Stimulated activated CD8-positive, alpha-beta memory T cell treated with anti-CD3 and anti-CD28 coated beads, Interleukin-2, amount 100 ng/mL, for 1 hour (primary cell): ENCODE measurements at places on chromosomes 4 and X.

DNA sequence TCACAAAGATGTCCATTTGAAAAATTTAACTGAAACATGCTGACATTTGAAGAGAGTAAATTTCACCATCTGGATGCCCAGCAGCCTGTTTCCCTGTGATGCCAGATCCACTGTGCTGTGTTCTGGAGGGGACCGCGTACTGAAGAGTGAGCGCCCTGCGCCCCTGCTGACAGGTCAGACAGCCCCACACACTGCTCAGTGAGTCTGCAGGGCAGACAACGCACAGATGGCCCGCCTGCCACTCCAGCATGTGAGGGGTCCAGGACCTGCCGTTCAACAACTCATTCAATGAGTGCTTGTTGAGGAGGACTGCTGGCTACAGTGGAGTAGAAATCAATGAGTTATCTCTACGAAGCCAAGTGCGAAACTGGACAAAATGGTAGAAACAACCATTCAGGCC is 49.2 kb downstream of the FGFRL1 start:
- DNase-seq: no peak

GRCh38 chrX:68703846-68704245 is 56.4 kb downstream of the STARD8 start:
- no peak for DNase-seq

DNA sequence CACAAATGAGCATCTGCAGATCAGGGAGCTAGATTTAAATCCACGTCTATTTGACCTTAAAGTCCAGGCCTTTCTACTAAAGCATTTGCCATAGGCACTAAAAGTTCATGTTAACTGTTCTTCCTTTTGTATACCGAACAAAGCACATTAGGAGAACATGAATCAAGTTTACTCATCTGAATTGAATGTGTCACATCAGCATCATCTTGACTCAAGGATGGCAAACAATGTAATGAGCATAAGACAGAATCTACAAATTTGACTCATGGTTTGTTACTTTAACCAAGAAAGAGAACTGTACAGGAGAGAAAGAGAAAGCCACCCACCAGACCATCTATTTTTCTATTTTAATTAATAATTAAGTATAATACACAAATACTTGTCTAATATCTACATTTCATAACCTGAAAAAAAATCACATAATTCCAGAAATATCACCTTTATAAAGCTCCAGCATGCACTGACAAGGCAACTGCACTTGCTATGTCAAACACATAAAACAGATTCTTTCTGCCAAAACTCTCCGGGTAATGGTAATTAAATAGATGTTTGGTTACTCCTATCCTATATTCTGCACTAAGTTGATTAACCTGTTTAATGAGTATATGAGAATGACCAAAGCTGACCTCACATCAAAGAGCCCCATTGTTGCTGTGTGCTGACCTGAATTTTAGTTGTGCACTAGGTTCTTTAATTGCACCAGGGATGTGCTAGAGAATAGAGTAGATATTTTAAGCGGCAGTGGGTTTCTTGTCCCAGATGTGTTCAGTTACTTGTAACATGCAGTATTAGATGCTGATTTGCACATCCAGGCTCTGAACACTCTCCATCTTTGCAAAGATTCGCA is 42.5 kb upstream of the LEF1 start:
- no peak for DNase-seq

GRCh38 chr4:56723201-56723605 is 42.1 kb upstream of the HOPX start:
- no peak for DNase-seq

DNA sequence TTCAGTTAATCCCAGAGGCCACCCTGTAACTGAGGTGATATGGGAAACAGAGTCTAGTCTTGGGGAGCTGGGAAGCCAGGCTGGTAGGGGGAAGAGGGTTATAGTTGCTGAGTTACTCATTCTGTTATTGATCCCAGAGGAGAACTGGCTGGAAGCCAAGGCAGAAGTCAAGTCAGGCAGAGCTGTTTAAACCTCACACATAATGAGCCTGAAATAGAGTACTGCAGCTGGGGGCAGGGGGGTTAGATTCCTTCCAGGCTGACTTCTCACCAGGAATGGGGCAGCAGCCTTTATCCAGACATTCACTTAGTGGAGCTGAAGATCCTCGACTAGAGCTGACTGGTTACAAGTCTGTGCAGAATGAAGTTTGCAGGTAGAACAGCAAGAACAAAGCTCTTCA is 144.9 kb downstream of the C4orf33 start:
- DNase-seq: no peak

- DNase-seq: no peak
Measured at GRCh38 chr4:97812768-97813167, 330.5 kb downstream of the STPG2 start.

DNA sequence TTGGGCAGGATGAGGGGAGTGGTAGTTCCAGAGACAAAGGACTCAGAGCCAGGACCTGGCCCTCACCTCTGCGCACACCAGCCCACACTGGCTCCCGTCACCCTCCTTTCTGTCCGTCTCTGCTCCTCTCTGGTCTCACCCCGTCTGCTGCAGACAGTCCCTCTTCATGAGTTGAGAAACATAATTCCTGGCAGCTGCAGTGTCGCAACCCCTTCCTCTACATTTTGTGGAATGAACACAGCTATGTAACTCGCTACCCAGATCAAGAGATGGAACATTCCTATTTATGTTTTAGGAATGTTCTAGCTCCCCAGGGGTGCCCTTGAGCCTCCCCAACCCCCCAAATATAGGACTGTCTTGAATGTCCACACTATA is 59.3 kb downstream of the SHROOM2 start:
- DNase-seq: no peak

GRCh38 chr4:37799941-37800554 is 26.4 kb upstream of the PGM2 start:
- DNase-seq: no peak

GRCh38 chr4:105232374-105232773 is 85.7 kb downstream of the TET2 start:
- no peak for DNase-seq

- DNase-seq: no peak
Measured at GRCh38 chr4:104631000-104631399, 136.3 kb upstream of the CXXC4 start.

- DNase-seq: no peak
Measured at GRCh38 chr4:155822572-155822971, 43.5 kb downstream of the ASIC5 start.

GRCh38 chrX:136094962-136095361 is 52.4 kb upstream of the FHL1 start:
- DNase-seq: no peak

- no peak for DNase-seq
Measured at GRCh38 chr4:3248178-3248480, 830 bp upstream of the MSANTD1 start.

DNA sequence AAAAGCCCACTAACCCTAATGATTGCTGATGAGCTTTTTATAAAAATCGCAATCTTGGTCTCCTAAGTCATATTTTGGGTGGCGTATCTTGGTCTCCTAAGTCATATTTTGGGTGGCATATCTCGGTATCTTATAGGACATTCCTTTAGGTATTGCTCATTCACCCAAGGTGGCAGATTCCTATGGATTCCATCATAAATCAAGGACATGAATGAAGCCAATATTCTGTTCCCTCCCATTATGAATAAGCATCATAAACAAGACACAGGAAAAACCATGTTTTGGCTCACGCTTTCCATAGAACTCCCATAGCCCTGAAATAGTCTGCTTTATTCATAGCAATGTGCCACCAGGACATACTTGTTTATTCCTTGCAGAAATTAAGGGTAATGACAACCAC is 95.0 kb upstream of the CD99 start:
- DNase-seq: no peak

DNA sequence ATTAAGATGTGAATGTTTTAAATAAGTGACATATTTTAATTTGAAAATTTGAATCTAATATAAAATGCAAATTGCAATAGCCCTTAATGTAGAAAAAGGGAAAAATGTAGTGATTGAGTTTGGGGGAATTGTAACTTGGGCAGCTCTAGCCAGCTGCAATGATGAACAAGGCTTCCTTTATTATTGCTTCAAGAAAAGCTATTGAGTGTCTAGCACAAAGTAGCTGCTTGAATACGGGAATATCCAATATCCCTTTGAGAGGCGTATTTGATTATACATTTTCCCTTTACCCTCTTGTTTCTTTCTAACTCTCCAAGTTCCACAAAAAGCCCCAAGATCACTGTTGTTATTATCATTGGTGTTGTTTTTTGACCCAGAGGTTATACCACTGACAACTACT is 21.8 kb downstream of the IL1RAPL1 start:
- no peak for DNase-seq

- no peak for DNase-seq
Measured at GRCh38 chr4:184281231-184282139, 63.8 kb upstream of the ENPP6 start.

- DNase-seq: no peak
Measured at GRCh38 chr4:205097-205756, 80.9 kb downstream of the ZNF718 start.

GRCh38 chr4:85381968-85382367 is 93.0 kb upstream of the ARHGAP24 start:
- DNase-seq: no peak

- no peak for DNase-seq
Measured at GRCh38 chr4:107034091-107034995, 1.8 kb downstream of the DKK2 start.

DNA sequence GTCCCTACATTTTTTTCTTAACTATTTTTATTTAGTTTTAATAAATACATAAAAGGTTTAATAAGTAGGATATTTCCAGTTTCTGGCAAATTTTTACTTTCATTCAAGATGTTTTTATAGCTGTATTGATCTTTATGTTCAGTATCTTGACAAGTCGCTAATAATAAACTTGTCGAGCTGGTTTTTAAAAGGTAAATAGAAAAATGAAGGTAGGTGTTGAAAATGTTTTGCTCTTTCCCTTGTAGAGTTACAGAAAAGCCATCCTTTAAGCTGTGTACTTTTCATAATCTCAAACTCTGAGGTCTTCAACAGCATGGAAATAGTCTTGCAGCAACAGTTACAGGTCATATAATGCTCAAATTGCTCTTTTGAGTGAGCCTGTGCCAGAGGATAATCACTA is 52.6 kb downstream of the RS1 start:
- no peak for DNase-seq

GRCh38 chrX:30910124-30910860 is 21.2 kb upstream of the TAB3 start:
- DNase-seq: no peak

GRCh38 chr4:137310593-137311490 is 221.5 kb downstream of the PCDH18 start:
- no peak for DNase-seq

DNA sequence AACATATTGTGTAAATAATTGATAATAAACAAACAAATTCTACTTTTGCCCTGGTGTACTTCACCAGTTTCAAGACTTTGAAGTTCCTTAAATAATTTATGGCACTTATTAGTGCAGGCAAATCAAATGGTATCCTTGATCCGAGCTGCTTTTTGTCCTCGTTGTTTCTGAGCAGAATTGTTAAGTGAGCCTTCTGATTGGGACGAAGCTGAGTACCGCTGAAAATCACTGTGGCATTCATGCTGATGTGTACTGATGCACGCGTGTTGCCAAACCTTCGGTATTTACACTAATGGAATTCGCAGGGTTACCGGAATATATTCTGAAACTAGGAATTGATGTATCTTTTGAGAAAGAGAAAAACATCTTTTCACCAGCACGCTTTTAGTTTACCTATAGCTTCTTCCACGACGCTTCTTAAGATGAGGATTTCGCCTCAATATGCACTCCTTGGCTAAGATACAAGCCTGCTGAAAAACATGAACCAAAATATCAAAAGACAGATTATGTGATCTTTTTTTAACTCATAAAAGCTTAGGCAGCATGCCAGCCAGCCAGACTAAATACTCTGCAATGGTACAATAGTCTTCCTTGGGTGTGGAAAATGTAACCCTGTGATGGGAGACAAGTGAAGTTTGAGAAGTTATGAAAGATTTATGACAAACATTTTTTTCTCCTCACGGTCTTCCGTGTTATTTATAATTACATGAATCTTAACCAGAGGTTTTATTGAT is 48.9 kb upstream of the TENM3 start:
- no peak for DNase-seq

- DNase-seq: no peak
Measured at GRCh38 chr4:105106426-105106825, 40.2 kb upstream of the TET2 start.

DNA sequence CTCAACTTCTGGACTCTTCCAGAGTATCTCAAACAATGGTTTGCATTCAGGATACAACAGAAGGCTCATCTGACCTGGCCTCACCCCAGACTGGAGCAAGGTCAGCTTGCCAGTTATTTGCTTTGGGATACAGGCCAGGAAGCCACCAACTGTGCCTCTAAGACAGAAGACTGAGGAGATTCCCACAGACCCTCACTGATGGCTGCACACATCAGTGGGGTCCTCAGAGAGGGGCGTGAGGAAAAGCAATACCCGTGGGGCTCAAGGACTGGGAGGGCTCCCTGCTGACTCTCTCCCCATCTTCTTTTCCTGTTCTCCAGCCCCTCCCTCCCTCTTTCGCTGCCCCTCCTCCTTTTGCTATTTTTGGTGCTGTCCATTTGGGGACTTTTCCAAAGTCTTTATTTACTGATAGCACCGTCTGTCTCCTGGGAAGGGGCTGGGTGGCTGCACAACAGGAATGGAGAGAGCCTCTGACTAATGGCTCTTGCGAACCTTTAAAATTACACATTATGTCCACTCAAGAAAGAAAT is 23.2 kb downstream of the RELL1 start:
- no peak for DNase-seq

GRCh38 chrX:151983186-151983585 is 8.7 kb upstream of the GABRE start:
- no peak for DNase-seq

GRCh38 chr4:30717208-30718020 is 2.8 kb upstream of the PCDH7 start:
- no peak for DNase-seq

- DNase-seq: no peak
Measured at GRCh38 chr4:183905593-183906488, 734 bp downstream of the STOX2 start.

GRCh38 chr4:166491635-166492034 is 618.6 kb downstream of the TLL1 start:
- DNase-seq: no peak

DNA sequence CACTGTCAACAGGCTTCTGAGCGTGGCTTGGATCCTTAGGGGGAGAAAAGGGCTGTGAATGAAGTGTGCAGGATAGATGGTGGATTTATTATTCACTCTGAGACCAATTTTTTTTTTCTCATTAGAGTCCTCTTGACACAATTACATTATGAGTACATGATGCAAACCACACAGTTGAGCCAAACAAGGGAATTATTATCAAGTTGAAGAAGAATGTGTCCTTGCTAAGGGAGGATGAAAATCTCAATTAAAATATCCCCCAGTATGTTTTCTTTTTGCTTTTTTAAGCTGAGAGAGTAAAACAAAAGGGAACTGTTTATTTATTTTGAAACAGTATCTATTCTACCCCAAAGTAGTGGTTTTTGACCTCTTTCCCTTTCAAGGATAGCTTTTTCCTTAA is 40.4 kb downstream of the RPS3A start:
- DNase-seq: no peak
